ENCODE measurements at places on chromosomes 4 and X.
A peak's percentile ranks its signal among the peaks of the same experiment; 100 is the strongest.

GRCh38 chrX:41142130-41142910 is 57.1 kb downstream of the USP9X start:
- no peak for DNase-seq

DNA sequence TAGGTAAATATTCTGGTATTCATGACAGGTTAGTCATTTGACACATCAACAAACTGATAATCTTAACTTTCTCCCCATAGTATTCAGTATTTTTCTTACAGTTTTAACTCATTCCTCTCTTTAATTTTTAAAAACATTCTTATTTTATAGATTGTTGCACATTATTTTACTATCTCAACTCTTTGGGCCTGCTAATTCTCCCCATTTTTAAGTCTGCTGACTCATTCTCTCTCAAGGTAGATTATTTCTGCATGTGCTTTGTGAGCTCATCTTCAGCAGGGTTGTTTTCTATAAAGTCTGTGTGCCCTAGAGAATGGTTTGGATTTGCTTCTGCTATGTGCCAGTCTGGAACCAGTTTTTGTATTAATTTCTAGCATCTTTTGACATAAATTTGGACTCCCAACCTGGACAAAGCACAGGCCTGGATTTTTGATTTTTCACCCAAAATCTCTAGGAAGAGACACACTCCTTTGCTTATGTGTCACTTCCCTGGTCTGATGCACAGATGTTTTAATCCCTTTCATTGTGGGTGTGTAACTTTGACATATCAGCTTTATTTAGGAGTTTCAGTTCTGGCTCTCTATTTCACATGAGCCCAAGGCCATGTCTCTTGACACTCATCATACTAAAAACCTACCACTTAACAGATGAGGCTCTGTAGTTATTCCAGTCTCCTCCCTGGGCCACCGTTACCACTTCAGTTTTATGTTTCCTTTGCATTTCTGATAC is 194.3 kb upstream of the PGRMC2 start:
- no peak for DNase-seq

GRCh38 chrX:49760290-49760890 is 64.6 kb upstream of the PAGE1 start:
- no peak for DNase-seq

DNA sequence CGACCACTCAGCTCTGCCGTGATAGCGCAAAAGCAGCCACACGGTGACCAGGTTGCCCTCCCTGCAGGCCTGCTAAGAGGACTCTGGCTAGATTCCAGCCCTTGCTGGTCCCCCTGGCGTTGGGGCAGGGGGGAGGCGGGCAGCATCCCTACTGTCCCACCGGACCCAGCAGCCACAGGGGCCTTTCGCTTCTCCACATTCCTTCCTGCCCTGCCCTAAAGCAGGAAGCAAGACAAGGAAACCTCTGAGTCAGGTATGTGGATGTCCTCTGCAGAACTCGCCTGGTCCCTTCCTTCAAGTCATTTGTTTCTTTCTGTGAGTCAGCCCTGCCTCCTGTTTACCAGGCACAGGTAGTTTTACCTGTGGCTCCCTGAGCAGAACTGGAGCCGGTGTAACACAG is 60.2 kb upstream of the CLDN34 start:
- no peak for DNase-seq

GRCh38 chr4:3442460-3442958 is 741 bp downstream of the HGFAC start:
- no peak for DNase-seq

GRCh38 chr4:128663325-128663724 is 146.2 kb upstream of the JADE1 start:
- no peak for DNase-seq

DNA sequence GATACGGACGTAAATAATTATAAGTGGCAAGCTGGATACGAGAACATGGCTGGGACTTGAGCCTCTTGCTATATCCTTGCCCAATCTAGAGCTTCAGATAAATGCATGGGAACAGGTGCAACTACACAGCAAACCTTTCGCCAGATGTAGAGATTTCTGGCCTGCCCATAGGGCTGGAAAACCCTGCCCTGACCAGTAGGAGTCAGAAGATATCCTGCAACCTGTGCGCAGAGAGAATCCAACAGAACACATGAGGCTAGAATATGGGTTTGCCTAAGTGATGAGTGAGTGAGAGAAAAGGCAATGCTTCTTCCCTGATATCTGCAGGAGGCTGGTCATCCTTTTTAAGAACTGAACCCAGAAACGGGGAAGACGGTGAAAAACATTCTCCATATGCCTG is 805.3 kb upstream of the TENM3 start:
- no peak for DNase-seq

DNA sequence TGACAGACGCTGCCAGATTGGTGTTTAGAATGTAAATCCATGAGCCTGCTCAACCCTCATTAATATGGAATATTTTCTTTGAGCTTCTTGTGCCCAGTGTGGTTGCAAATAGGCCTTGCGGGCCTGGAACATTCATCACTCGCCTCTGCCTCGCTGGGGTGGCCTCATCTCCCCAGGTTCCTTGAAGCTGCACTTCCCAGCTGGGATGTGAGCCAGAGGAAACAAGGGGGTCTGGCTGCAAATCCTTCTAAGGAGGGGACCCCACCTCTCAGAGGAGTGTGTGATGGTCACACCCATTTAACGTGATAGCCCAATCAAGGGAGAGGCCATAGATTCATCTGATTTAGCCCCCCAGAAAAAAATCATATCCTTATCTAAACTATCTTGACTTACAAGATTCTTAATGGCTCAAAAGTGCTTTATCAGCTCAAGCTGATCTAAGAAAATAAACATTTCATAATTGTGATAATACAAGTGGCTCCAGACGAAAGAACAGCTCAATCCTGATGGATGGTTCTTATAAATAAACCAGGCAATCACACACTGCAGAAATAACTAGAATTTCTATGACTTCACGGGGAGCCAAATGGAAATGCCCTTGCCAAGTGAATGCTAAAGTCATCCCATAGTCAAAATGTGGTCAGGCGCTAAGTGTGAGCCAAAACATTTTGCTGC is 189.9 kb downstream of the PTTG2 start:
- no peak for DNase-seq

- DNase-seq, result no peak
Measured at GRCh38 chr4:120139392-120139791, 72.7 kb upstream of the MAD2L1 start.

GRCh38 chrX:47568656-47569295 is 7.8 kb downstream of the ARAF start:
- DNase-seq, result peak; percentile 17

DNA sequence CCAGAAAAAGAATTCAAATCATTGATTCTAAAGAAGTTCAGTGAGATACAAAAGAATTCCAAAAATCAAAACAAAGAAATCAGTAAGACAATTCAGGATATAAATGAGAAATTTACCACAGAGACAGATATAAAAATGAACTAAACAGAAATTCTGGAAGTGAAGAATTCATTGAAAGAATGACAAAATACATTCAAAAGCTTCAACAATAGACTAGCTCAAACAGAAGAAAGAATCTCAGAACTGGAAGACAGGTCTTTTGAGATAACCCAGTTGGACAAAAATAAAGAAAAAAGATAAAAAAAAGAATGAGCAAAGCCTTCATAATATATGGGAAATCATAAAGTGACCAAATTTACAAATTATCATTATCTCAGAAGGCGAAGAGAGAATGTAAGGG is 41.7 kb downstream of the CD99L2 start:
- no peak for DNase-seq

DNA sequence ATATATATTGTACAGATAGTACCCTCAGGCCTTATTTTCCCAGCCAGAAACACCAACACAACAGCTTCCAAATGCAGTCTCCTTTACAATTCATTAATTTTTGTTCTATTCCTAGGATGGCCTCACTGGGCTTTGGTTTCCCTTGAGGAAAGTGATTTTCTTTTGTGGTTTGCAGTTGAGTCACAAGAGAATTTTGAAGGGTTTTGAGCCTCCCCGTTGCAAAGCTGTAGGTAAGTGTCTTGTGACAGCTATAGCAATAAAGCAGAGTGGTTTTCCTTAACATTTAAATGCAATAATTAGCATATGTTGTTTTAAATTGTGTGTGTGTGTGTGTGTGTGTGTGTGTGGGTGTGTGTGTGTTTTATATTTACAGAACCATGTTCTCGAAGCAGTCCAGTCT is 54.1 kb upstream of the WDR17 start:
- DNase-seq, result no peak

DNA sequence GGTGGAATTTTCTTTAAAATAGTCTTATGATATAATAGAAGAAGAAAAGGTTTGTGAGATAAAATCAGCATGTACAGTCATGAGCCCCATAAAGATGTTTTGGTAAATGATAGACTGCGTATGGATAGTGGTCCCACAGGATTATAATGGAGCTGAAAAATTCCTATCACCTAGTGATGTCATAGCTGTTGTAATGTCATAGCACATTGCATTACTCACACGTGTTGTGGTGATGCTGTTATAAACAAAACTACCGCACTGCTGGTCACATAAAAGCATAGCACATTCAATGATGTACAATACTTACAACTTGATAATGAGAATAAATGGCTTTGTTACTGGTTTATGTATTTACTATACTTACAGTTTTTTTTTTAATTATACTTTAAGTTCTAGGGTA is 715.2 kb upstream of the HTR2C start:
- DNase-seq, result no peak

DNA sequence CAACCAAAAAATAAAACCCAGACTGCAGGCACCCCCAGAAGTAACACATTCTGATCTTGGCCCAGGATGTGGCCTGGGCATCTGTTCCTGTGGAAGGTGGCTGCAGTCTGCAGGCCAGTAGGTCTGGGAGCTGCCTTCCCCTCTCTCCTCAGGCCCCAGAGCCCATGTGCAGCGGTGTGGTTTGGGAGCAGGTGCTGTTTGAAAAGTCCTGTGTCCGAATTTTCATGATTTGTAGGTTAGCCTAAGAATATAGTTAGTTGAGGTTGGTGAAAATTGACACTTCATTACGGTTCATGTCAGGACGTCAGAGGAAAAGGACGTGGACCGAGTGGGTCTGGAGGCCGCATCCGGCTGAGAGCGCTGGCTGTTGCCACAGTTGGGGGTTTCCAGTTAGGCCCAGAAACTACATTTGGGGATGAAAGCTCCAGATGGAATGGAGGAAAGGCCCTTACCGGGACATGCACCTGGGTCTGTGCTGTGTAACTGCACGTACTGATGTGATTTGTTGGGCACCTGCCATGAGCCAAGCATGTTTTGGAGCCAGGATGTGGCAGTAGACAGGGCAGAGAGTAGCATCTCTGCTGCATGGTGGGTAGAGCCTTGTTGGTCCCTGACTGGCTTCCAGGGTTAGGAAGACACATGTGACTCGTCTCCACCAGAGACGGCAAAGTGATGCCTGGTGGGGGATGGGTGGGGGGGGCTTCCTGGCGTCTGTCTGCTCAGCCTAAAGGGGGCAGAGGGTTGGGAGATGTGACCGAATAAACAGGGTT is 21.7 kb upstream of the HGFAC start:
- DNase-seq, result no peak

DNA sequence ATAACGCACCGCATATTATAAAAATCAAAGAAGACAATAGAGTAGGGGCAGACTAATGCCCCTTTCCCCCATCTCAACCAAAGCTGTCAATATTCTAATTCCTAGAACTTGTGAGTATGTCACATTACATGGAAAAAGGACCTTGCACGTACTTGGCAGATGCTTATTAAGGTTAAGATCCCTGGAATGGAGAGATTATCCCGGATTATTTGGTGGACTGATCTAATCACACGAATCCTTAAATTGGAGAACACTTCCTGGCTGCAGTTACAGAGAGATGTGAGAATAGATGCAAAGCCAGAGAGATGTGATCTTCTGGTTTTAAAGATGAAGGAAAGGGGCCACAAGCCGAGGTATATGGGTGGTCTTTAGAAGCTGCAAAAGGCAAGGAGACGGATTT is 548.7 kb downstream of the SPRY1 start:
- no peak for DNase-seq

Data from effector CD4-positive, alpha-beta T cell (primary cell).